CD4-positive, alpha-beta T cell treated with Interleukin-4 for 1 hour (primary cell): ENCODE measurements at places on chromosomes 13 and 19.
A peak's percentile ranks its signal among the peaks of the same experiment; 100 is the strongest.

- no peak for DNase-seq
These were observed 96.7 kb downstream of the GJA3 start for GRCh38 chr13:20064128-20064527.

GRCh38 chr13:33321686-33322542, 36.4 kb upstream of the STARD13 start:
- no peak for DNase-seq

DNA sequence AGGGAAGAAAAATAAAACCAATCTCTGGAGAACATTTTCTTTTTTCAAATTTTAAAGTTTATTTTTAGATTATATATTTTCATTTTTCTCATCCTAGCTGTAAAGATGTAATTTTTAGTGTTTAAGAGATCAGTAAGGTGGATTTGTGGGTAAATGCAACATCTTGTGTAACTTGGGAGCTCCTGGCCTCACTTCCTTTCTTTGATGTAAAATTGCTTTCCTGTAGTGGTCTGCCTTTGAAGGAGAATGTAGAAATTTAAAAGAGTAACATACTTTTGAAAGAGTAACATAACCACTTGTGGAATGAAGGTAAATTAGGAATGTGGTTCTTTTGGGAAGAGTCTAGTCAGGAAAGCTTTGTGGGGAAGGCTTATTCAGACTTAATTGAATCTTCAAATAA, 95.7 kb upstream of the AKAP11 start:
- no peak for DNase-seq

GRCh38 chr13:74105871-74106270, 28.3 kb downstream of the KLF12 start:
- DNase-seq: no peak

DNA sequence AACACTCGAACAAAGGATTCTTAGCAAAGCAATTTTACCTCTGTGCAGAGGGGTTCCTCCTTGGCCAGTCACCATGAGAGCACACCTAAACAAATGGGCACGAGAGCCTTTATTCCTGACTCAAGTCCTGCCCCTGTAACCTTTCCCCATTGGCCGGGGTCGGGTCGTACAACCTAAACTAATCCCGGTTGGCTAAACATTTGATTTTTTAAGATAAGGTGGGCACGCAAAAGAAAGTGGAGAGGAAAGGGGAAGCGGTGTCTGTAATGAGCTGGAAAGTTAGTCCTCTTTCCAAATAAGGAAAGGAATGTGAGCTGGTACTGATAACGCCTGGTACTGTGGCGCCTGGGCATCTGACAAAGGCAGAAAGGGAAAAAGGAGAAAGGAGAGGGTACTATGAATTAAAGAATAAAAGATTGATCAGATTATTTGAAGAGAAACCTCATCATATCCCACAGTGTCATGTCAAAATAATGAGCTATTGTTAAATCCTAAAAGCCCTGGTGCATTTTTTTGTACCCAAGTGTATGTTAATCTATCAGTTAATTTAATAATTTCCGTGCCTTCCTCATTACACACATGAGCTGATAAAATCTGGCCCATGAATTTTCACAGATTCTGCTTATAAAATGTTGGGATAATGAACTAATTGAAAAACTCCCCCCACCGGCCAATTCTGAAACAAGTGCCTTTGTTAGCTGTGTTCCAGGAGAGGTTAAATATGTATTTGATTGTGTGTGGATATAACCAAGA, 335.7 kb downstream of the RFC3 start:
- no peak for DNase-seq

DNA sequence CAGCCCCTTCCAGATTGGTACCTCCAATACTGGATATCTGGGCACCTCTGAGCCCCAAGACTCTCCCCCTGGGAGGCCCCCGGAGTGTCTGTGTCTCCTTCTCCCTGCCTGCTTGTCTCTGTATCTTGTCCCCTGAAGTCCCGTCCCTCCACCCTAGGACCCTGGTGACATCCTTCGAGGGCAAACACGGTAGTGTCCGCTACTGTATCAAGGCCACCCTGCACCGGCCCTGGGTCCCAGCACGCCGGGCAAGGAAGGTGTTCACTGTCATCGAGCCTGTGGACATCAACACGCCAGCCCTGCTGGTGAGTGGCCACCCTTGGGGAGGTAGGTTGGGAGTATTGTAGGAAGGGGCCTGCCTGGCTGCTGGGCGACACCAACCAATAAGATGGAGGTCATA, 844 bp downstream of the ARRDC2 start:
- DNase-seq: no peak

GRCh38 chr19:5891938-5892771, 11.4 kb downstream of the NDUFA11 start:
- DNase-seq: no peak

DNA sequence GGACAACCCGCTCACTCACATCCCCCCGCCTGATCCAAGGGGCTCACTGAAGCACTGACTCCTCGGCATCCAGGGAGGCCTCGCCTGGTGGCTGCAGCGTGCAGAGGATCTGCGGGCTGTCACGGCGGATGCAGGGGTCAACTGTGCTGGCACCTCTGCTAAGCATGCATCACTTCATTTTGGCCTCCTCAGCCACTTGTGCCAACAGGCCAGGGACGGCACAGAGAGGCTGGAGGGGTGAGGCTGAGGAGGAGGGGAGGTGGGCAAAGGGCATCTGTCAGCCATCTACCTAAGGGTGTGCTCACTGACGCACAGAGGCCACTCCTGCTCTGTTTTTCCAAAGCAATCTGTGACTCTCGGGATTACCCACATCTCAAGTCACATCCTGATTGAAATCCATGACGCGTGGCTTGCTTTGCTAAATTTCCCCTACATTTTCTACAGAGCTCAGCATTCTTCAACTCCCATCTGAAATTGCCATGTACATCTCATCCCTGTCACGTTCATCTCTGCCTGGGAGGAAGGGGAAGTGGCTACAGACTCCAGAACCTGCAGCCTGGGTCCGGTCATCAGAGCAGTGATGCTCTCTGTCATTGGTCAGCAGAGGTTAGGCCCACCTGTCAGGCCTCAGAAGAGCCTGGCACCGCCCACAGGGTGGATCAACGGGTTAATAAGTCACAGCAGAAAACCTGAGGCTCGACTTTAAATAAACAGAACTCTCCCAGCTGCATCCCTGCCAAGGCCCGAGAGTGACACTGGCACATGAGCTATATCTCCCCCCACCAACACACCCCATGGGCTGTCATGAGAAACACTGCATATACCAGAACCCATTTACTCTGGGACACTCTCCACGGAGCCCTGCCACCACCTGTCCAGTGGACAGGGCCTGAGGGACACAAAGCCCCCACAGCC, 17.6 kb downstream of the ELL start:
- DNase-seq: no peak

DNA sequence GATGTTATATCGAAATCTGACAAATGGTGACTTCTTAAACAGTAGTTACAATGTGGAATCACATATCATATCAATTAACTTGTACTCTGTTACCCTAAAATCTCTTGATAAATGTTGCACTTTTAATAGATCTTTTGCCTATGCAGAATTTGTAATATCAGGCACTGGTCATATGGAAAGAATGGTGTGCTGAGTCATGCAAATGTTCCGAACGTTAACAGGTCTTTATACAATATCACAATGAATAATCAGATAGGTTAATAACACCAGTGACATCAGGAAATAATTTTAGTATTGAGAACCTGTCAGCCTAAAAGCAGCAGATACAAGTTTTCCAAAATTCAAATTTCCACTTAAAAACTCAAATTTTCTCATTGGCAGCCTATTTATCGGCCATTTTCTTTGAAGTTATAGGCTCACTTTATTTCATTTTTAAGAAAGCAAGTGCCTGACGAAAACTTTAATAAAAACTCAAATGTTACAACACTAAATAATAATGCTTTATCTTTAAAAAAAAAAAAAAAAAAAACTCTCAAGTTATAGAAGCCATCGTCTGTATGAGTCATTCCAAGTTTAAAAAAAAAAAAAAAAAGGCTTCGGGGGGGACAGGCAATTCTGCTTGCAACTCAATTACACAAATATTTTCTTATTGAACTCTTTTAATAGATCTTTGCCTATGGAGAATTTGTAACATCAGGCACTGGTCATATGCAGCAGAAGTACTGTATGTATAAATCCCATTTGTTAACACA, 180.9 kb downstream of the DIAPH3 start:
- DNase-seq: no peak

- DNase-seq: no peak
These were observed 460.3 kb upstream of the KLHL1 start for GRCh38 chr13:70568571-70568970.

DNA sequence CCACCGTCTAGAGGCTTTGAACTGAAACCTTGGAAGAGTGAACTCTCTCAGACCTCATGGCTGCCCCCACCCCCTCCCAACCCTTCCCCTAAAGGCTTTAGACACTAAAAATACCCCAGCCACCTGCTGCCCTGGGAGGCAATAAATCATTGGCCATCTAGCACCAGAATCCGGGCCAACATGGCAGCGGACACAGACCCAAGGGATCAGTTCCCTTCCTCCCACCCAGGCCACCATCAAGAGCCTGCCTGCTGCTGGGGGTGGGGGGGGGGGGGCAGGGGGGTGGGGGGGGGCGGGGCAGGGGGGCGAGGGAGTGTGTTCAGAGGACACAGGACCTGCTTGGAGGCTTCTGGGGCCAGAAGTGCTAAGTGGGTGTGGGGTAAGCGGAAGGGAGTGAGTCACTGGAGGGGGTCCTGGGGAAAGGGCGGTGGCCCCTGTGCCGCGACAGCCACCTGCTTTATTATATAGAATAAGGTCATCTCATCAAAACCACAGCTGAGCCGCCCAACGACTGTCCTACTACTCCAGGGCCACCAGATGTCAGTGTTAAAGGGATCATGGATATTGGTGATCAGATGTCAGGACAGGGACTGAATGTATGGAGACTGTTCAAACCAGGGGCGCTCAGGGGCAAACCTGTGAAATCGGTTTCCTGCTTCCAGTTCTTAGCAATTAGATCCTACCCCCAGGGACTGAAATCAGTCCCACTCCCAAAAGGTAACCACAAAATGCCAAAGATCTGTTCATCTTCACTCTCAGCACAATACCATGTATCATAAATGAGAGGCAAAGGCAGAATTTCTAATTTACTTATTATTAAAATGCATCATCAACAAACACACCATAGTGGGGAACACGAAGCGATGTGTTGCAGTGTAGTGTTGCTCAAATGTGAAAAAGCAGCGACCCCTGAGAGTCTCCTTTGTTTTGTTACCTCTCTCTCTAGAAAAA, 24.3 kb downstream of the ARL11 start:
- no peak for DNase-seq

GRCh38 chr13:90445179-90445578, 902.3 kb upstream of the MIR17HG start:
- no peak for DNase-seq

DNA sequence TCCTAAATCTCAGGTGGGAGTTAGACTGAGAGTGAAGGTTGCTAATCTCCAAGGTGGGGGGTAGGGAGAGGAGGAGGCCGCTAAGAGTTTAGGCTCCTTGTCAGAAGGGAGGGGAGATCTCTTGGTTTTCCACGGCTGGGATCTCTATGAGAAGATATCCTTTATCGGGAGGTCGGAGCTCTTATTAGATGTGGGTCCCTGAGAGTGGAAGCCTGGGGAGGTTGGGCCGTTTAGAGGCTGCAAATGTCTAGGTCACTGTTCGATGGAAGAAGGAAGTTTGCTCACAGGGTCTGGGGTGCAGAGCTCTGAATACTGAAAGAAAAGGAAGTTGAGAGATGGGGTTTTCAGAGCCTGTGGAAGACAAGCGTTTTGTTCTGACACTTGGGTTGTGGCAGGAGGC, 3.8 kb downstream of the MYADM start:
- peak; percentile 56 for DNase-seq

- no peak for DNase-seq
These were observed 128.4 kb upstream of the SPRY2 start for GRCh38 chr13:80469105-80469852.

DNA sequence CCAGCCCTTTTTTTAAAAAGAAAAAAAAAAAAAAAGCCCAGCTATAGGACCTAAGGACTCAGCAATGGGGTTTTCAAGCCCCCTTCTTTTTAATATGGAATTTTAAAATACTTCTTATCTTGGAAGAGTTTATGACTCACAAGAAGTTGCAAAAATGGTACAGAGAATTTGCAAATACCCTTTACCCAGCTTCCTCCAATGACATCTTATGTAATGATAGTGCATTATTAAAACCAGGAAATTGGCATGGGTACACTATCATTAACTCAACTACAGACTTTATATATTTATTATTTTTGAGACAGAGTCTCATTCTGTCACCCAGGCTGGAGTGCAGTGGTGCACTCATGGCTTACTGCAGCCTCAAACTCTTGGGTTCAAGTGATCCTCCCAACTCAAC, 16.1 kb downstream of the TMEM38A start:
- DNase-seq: no peak

GRCh38 chr13:42820451-42820850, 39.1 kb downstream of the FAM216B start:
- DNase-seq: no peak

DNA sequence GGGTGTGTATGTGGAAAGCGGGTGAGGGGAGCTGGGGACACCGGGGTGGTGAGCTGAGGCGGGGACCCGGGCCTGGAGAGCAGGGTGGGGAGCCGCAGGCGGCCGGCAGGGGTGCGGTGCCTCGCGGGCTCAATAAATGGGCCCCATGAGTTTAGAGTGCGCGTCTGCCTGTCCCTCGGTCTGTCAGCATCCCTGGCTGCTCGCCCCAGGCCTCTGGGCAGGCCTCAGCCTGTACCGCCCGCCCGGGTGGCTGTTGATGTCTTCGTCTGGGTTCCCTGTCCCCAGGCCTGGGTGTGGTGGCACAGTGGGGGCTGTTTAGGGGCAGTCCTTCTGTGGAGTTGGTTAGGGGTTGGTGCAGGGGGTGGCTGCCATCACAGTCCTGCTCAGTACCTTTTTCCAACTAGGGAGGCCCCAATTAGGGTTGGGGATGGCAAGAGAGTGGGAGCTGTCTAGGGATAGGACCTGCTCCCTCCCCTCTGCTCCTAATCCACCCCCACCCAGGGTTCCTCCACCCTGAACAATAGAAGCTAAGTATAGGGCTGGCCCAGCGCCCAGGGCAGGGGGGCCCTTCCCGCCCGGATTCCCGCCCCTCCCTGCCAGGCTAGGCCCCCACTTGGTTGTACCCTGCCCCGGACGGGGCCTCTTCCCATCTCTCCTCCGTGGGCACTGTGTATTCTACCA, 12.2 kb downstream of the CIC start:
- DNase-seq: peak; percentile 43

DNA sequence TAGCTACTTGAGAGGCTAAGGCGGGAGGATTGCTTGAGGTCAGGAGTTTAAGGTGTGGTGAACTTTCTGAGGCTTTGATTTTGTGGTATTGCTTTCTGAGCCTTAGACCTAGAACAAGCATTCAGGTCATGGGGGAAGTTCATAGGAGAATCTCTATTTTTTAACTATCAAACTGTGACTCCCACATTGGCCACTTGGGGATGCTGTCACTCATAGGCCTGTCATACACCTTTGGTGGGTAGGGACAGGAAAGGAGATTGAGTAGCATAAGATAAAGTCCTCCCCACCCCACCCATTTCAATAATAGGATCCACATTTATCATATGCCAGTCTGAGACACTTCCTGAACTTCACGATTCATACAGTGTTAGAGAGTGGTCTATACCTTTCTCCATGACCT, 41.9 kb upstream of the PSG2 start:
- DNase-seq: no peak

GRCh38 chr13:73275163-73275562, 216.4 kb downstream of the KLF5 start:
- DNase-seq: peak; percentile 3
